Stromal cell of bone marrow (primary cell): ENCODE measurements at places on chromosomes 7 and 10.
A peak's percentile ranks its signal among the peaks of the same experiment; 100 is the strongest.

DNA sequence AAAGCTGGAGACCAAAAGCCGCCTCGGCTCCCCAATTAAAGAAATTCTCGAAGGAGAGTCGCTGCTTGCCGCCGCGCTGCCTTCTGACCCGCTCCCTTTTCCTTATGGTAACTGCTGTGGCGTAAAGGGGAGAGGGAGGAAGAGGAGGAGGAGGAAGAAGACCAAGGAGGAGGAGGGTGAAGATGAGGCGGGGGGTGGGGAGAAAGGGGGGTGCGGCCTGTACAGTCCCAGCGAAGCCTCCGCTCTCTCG, 388 bp downstream of the CNOT4 start:
- no peak for DNase-seq

DNA sequence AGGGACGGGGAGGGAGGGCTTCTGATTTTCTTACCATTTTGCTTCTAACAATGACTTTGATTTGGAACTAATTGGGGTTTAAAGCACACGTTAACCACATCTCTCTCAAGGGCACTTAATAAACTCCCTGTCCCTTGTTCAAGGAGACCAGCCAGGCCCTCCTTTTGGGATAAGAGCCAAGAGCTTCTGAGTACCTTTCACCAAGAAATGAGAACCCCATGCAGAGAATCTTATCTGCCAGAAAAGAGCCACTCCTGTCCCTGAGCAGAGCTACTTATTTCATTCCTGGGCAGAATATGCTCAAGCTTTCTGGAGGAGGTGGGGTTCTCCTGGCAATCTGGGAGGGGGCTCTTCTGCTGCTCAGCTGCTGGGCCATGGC, 574.6 kb downstream of the GALNT17 start:
- no peak for DNase-seq

DNA sequence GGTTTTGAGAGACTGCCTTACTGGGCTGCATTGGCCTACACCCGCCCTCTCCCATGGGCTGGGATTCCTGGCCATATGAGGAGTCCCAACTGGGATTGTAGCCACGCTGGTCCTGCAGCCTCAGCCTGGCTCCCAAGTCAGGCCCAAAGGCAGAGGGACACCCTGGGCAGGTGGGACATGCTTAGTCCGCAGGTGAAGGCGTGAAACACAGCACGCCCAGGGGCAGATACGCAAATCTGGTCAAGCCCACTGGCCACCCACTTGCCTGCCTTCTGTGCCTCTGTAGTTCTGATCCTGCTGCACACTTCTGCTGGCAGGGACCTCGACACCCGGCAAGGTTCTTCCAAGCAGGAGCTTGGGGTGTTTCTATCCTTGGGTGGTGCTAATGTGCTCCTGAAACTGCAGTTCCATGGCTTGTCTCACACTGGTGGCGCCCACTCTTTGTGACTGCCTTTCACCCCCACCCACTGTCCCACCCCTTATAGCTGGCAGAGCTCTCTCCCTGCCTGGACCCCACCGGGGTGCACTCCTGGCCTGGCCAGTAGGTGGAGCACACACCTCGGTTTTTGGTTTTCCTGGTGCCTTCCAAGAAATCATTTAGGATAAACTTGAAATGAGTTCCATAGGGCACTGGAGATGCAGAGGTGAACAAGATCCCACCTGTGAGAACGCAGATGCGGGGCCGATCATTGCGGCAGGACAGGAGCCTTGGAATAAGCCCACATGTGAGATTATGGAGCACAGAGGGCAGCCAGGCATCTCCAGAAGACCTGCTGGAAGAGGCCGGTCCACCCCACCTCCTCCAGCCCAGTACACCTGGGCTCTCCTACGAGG, 47.9 kb downstream of the MKI67 start:
- no peak for DNase-seq

DNA sequence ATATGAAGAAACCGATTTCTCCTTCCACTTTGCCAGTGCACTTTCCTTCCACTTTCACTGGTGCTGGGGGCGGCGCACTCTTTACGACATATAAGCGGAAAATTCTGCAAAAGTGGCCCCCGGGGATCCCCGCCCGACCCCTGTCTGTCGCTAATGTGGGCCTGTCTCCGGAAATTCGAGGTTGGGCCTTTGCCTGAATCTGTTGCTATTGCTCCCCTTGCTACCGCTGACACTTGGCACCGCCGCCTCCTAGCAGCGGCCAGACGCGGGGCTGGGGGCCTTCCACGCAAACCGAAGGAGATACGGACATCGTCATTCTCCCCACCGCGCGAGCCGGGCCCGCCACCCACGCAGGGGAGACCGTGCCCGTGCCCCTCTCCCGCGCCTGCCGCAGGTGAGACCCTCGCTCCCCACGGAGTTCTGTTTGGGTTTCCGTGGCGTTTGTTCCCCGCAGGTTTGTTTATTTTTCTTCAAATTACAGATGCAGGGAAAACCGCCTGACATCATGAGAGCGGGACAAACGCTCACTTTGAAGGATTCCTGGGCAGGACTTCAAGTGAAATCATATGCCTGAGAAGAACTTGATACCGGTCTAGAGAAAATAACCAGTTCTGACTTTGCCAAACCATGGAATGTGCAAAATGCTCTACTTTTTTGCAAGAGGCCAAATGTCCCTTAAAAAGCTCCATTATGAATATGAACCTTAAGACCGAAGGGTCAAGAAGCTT, 5.0 kb downstream of the TWIST1 start:
- DNase-seq: peak; percentile 61

- DNase-seq: no peak
Observed at GRCh38 chr10:126122881-126123280, 226.5 kb downstream of the FANK1 start.

DNA sequence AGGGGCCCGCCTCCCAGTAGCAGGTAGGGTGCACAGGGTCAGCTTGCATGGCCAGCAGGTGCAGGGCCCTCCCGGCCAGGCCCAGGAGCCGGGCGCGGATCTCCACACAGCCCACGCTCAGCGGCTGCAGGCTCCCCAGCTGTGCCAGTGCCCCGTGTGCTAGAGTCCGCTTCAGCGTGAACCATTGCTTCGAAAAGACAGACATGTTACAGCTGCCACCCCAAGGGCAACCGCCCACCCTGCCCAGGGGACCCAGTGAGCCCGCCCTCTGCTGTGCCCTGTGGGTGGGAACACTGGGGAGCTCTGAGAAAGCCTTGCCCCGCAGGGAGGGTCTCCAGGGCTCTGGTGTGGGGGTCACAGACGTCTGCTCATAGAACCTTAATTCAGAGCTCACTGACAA, 64.3 kb upstream of the NKX6-2 start:
- no peak for DNase-seq

GRCh38 chr10:79023240-79024162, 45.3 kb upstream of the ZMIZ1 start:
- DNase-seq: no peak

GRCh38 chr10:4588824-4589223, 237.2 kb upstream of the AKR1E2 start:
- no peak for DNase-seq

DNA sequence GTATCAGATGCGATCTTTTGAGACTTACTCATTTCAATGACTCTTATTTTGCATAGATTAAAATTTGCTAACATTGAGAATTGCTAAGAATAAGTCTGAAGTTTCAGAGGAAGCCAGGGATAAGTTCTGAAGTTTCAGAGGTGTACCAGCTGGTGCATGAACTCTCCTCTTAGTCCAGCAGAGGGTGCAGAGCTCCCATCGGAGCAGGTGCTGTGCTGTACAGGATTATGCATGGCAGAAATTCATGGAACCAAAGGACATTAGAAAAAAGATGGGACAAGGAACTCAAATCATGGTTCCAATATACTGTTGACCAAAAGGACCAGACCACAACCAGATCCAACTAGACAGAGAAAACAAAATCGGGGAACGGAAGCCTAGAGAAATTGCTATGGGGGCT, 41.9 kb downstream of the MGAM2 start:
- peak; percentile 6 for DNase-seq

DNA sequence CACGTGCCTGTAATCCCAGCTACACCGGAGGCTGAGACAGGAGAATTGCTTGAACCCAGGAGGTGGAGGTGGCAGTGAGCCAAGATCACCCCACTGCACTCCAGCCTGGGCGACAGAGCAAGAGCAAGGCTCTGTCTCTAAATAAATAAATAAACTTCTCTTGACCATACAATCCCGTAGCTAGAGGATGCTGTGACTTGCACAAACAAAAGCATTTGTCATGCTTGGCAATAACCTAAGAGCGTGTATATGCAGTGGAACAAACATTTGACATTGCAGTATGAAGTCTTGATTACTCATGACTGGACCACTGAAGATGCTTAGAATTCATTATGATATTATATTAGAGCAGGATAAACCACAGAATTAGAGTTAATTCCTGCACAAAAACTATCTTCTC, 1.4 kb upstream of the C7orf57 start:
- no peak for DNase-seq

- no peak for DNase-seq
Observed at GRCh38 chr7:132681951-132682350, 105.7 kb upstream of the PLXNA4 start.
